NCI-H1417 (cell line): ENCODE measurements at places on chromosomes 5 and 9.

GRCh38 chr5:139014726-139015125 lies 139.6 kb upstream of the LRRTM2 start:
- no peak for DNase-seq

DNA sequence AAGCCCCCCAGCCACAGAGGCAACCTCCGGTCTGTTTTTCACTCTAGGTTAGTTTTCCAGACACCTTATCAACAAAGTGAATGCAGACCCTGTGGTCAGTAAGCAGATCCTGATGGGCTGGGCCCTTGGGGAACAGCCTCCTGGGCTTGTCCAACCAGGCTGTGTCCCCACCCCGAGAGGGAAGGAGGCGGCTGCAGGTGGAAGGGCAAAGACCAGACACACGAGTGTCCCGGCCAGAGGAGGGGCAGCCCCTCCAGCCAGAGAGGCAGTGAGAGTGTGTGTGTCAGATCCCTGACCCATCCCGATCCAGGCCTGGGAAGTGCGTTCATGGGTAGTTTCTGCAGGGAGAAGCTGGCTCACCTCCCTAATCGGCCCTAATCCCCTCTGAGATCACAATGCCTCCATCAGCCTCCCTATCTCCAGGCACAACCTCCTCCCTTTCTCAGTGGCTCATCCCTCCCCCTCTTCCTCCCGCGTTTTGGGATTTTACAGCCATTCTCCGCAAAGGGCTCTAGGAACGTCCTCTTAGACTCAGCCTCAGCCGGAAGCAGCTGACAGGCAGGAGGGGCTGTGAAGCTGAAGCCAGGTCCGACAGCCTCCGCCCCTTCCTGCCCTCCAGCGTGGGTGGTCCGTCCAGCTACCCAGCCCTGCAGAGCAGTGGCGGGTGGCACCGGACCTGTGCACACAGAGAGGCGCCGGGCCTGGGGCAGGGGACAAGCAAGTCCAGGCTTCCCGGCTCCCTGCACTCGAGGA lies 9.7 kb downstream of the SLC12A7 start:
- no peak for DNase-seq

DNA sequence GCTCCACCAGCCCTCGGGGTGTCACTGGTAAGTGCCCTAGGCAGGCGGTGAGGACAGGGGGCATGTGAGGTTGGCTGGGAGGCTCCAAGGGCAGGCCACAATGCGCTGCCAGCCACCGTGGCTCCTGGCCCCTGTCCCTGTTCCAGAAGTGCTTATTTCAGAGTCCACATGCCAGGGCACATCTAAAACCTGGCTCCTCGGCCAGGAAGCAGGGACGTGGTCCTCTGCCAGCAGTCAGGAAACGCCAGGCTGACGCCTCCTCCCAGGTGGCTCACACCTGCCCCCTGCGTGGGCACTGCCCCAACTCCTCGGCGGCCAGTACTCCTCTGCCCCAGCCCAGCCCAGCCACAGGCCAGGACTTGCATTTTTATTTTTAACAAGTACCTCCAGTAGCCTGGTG lies 68.5 kb downstream of the SECISBP2 start:
- DNase-seq = no peak

DNA sequence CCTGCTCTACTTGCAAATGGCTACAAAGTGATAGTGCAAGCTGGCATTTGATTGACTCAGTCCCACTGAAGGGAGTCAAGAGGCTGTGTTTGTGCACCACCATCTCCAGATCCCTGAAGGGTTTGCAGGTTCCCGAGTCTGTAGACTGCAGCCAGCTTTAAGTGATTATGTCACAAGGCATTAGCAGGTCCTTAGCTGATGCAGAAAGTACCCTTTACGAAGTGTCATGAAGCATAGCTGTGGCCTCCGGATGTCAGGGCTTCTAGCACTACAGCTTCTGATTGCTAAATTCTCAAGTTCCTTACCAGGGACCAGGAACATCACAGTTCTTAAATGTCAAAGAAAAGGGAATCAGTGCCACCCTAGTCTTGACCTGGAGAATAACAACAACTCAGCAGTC lies 311.3 kb upstream of the TRPC7 start:
- DNase-seq = no peak

- no peak for DNase-seq
Measured at GRCh38 chr5:158739951-158740757, 359.6 kb downstream of the EBF1 start.

- DNase-seq = no peak
Measured at GRCh38 chr5:14068136-14068535, 75.0 kb upstream of the TRIO start.

- DNase-seq = no peak
Measured at GRCh38 chr9:2780846-2781245, 63.0 kb downstream of the PUM3 start.

- DNase-seq = no peak
Measured at GRCh38 chr5:12691330-12691729, 787.1 kb upstream of the CTNND2 start.

GRCh38 chr9:6564360-6564759 lies 81.2 kb downstream of the GLDC start:
- no peak for DNase-seq

GRCh38 chr5:100550531-100551051 lies 15.4 kb downstream of the FAM174A start:
- DNase-seq = no peak

DNA sequence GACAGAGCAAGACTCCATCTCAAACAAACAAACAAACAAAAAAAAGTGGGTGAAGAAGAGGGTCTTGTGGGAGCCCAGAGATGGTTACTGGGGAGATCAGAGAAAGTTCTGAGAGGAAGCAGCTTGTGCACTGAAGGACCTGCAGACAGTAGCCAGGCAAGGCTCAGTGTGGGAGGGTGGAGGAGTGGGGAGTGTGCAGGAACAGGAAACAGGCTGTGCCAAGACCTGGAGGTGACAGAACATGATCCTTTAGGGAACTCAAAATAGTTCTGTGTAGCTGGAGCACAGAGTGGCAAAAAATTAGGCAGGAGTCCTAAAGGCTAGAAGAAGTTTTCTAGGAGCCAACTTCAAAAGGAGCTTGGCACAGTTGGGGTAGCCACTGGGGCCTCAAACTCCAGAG lies 19.2 kb upstream of the NANS start:
- DNase-seq = no peak

- DNase-seq = no peak
Measured at GRCh38 chr5:150771034-150771795, 7.3 kb upstream of the SMIM3 start.

- DNase-seq = no peak
Measured at GRCh38 chr5:15943487-15943886, 236.1 kb downstream of the MARCHF11 start.

GRCh38 chr9:96779089-96779488 lies 1.2 kb upstream of the ZNF510 start:
- peak; percentile 43 for DNase-seq

DNA sequence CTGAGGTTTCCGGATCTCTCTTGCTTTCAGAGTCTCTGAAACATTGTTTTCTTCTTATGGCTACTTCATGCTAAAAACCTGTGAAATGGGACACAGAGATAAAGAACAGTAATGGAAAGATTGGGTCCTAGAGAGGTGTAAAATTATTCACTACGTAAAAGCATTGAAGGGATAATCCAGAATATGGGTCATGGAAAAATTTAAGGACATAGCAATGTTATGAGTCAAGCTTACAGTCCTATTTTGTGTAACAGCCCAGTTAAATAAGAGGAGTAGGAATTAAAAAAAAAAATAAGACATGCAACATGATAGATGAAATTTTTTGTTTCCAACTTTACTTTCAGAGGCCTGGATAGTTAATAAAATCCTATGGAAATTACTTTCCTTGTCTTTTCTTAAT lies 61.9 kb upstream of the ELL2 start:
- no peak for DNase-seq

DNA sequence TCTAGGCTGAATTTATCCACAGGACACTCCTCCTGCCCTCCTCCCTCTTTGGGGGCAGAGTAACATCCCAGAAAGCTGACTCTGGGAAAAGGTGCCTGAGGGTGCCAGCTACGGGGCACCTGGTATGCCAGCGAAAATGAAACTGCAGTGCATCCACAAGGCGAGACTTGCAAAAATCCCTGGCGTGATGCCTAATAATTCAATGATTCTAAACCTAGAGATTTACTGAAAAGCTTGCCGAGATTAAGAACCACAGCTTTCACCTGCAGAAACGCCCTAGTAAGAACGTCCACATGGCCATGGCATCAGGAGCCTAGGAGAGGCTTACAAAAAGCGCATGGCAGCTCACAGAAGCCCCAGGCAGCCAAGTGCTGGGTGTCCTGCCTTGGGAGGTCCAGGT lies 20.9 kb downstream of the CCNJL start:
- no peak for DNase-seq

GRCh38 chr5:16593628-16594027 lies 23.2 kb downstream of the RETREG1 start:
- no peak for DNase-seq

- no peak for DNase-seq
Measured at GRCh38 chr5:12794476-12795332, 890.5 kb upstream of the CTNND2 start.

DNA sequence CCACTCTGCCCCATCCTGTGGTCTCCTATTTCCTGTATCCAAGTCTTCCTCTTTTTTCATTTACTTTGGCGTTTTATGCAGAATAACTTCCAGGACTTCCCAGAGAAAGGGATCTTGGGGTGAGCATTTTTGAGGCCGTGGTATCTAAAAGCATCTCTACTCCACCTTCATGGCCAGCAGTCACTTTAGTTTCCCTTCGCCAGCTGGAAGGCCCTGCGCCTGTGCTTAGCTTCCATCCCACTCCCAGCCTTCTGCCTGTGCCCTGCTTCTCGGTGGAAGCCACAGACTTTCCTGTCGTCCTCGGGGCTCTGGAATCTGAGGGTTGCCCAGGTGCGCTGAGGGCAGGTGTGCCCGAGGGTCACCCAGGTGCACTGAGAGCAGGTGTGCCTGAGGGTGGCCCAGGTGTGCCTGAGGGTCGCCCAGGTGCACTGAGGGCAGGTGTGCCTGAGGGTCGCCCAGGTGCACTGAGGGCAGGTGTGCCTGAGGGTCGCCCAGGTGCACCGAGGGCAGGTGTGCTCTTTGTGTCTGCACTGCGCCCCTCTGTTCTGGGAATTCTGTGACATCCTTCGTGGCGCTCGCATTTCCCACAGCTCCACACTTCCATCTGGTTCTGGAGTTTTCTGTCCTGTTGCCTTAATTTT lies 32.4 kb upstream of the LRRC14B start:
- no peak for DNase-seq

- DNase-seq = no peak
Measured at GRCh38 chr5:113692466-113692865, 179.0 kb downstream of the YTHDC2 start.

DNA sequence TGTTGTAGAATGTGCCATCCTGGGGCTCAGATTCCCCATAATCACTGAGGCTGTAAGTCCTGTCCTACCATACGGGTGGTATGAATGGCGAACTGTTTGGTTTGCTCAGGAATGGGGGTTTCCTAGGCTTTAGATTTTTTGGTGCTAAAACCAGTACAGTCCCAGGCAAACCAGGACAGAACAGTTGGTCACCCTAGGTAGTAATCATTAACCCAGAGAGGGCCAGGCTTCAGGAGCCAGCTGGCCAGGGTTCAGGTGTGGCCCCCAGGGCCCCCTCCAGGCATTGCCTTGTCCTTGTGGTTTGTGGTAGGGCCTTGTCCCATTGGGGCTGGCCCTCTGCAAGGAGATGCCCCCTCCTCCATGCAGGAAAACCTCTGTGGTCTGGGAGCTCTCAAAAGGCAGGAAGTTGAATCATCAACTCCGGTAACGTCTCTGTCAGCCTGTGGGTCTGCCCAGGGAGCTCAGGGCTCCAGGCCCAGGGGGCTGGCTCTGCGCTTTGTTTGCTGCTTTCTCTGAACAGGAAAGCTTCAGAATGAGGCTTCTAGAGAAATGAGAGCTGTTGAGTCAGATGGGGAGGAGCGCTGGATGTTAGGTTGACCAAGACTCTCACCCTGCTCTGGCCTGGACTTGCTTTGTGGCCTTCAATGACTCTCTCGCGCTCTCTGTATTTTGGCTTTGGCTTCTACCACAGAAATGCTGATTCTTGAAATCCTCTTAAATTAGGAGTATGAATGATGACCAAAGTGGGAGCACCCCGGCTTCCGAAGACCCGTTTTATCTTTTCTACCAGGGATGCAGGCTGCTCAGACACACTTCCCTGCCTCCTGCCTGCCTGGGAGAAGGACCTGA lies 22.2 kb upstream of the JADE2 start:
- DNase-seq = no peak

GRCh38 chr5:124199893-124200292 lies 546.5 kb downstream of the ZNF608 start:
- DNase-seq = no peak

DNA sequence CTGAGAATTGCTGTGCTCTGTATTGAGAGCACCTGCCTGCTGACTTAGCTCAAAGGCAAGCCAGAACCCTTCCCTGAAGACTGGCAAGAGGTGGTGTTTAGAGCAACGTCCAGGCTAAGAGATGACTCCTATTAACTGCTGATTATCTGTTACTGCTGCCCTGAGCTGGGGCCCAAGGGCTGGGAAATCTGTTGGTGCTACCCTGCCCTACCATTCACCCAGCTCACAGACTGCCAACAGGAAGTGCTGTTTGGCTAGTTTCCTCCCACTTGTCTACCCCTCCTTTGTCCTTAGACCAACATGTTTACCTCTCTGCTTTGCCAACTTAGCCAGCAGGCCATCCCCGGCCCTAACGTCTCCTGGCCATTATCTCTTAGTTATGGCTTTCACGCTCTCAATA lies 6.9 kb downstream of the RAB24 start:
- no peak for DNase-seq

DNA sequence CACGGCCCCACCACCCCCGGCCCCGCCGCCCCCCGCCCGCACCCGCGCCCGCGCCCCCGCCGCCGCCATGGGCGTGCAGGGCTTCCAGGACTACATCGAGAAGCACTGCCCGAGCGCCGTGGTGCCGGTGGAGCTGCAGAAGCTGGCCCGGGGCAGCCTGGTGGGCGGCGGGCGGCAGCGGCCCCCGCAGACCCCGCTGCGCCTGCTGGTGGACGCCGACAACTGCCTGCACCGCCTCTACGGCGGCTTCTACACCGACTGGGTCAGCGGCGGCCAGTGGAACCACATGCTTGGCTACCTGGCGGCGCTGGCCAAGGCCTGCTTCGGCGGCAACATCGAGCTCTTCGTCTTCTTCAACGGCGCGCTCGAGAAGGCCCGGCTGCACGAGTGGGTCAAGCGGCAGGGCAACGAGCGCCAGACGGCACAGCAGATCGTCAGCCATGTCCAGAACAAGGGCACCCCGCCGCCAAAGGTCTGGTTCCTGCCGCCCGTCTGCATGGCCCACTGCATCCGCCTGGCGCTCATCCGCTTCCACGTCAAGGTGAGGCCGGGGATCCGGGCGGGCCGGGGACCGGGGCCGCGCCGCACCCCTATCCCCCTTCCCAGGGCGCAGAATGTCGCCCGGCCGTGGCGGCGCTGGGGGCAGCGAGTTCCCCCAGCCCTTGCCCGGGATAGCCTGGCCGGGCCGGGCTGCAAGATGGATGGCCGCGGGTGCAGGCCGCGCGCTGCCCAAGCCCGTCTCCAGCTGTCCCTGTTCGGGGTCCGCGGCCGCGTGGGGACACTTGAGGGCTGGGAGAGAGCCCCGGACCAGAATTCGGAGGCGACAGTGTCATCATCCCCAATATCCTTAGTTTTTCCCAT lies 594 bp downstream of the FAM120A start:
- DNase-seq = peak; percentile 80

- DNase-seq = no peak
Measured at GRCh38 chr5:7376871-7377270, 19.1 kb upstream of the ADCY2 start.
